Endothelial cell (in vitro differentiated cells): ENCODE measurements at places on chromosomes 5 and 9. TPM values are rescaled to one million over a fixed set of nuclear protein-coding genes. Genes with fewer than 3 reads are reported as not detected.

GRCh38 chr5:95961617-95962474 is at the start of gene ELL2:
TSS of gene ELL2 (minus strand) at chr5:95961851. CDS start at chr5:95961721, 130 bp downstream.
- H3K4me3 ChIP-seq: peak within 1 kb of the TSS; percentile 96
- peaks cover 36% of the 10 kb centered on the region for H3K4me1 ChIP-seq
- H3K36me3 ChIP-seq: peaks cover 8% of the 10 kb centered on the region

DNA sequence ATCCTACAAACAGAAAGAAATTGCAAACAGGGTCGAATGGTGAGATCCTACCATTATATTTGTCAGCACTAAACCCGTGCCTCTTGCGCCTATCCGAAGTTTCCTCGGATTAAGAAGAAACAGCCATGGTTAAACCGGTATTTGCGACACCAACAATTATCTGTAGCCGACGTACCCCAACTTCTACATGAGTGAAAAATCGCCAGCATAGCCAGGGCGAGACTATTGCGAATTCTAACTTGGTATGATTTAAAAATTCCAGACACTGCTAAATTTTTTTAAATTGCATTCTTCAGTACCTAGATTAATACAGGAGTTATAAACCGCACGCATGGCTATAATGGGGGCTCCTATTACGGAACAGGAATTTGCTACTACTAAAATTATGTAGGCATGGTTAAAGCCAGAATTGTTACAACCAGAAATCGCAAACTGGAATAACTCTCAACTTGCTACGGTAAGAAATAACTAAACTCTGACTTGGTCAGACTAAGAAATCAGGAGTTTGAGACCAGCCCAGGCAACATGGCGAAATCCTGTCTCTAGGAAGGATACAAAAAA is 25.3 kb upstream of the ANXA2R start:
- peak overlapping the region; percentile 98 for H3K27ac ChIP-seq
- peaks cover 7% of the 10 kb centered on the region for H3K27me3 ChIP-seq
- peak overlapping the region; percentile 97 for H3K4me3 ChIP-seq

Gene PLAC8L1
- 0.80 TPM for total RNA-seq

Gene NSD1
- 111 TPM for total RNA-seq

DNA sequence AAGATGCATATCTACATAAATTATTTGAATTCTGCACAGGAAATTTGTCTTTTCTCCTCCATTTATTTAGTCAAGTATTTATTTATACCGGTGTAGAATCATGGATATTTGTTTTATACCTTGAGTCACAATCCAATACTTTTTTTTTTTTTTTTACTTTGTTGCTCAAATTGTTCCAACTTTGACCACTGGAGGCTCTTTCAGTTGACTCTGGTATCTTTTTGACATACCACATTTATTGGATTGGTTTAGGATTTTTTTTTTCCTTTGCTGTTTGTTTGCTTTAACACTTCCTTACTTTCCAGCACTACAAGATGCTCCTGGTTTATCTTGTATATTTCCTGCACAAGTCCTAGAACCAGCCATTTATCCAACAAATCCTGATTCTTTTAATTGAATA is 543.1 kb upstream of the RIOK2 start:
- H3K4me1 ChIP-seq: no peaks in the 10 kb centered on the region
- no peak overlapping the region for H3K27ac ChIP-seq
- no peak for DNase-seq
- no peaks in the 10 kb centered on the region for H3K27me3 ChIP-seq
- no peak overlapping the region for H3K4me3 ChIP-seq

- no peak for DNase-seq
- H3K27ac ChIP-seq: no peak overlapping the region
- no peak overlapping the region for H3K4me3 ChIP-seq
These were observed 3.4 kb upstream of the DCTN4 start for GRCh38 chr5:150762211-150762610.

DNA sequence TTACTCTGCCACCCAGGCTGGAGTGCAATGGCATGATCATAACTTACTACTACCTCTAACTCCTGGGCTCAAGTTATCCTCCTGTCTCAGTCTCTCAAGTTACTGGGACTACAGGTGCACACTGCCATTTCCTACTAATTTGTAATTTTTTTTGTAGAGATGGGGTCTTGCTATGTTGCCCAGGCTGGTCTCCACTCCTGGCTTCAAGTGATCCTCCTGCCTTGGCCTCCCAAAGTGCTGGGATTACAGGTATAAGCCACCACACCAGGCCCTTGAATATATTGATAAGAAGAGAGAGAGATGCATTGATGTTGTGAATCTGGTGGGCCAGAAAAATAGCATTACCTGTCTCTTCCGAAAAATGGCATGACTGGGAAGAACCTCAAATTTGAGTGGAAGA is 21.0 kb upstream of the RCL1 start:
- no peak for DNase-seq
- no peaks in the 10 kb centered on the region for H3K4me1 ChIP-seq
- H3K27me3 ChIP-seq: peaks cover 4% of the 10 kb centered on the region
- H3K27ac ChIP-seq: no peak overlapping the region
- H3K36me3 ChIP-seq: no peaks in the 10 kb centered on the region
- no peak overlapping the region for H3K4me3 ChIP-seq

Gene CCNJL
- 65.0 TPM for total RNA-seq

Gene OR13C5
- not detected for total RNA-seq
